ENCODE measurements at places on chromosomes 12 and 14.

DNA sequence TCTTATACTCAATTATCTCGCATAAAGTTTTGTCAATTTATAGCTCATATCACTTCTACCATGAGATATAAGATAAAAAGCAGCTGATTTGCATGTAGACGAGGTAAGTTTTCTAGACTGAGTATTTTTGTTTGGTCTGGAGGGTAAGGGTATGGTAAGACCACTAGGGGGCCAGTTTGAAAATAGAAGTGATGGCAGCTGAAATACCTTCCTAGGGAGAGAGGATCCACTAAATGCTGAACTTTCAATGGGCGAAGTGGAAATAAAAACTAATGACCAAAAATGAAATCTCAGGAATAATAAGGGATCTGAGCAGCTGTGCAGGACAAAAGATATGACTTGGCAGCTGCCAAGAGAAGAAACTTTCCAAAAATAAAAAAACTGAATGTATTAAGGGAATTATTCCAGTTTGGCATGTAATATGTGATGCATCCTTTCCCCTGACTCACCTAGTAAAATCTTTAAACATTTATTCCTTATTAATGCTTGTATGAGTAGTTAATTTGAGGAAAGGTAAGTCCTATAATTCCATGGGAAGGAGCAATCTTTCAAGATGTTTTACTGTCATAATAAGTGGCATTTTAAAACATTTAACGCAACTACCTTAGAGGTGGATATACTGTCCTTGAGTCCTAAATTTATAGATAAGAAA, 754.5 kb downstream of the C12orf50 start:
- no peak for DNase-seq

- no peak for DNase-seq
Measured at GRCh38 chr12:90924406-90924805, 30.6 kb downstream of the CCER1 start.

DNA sequence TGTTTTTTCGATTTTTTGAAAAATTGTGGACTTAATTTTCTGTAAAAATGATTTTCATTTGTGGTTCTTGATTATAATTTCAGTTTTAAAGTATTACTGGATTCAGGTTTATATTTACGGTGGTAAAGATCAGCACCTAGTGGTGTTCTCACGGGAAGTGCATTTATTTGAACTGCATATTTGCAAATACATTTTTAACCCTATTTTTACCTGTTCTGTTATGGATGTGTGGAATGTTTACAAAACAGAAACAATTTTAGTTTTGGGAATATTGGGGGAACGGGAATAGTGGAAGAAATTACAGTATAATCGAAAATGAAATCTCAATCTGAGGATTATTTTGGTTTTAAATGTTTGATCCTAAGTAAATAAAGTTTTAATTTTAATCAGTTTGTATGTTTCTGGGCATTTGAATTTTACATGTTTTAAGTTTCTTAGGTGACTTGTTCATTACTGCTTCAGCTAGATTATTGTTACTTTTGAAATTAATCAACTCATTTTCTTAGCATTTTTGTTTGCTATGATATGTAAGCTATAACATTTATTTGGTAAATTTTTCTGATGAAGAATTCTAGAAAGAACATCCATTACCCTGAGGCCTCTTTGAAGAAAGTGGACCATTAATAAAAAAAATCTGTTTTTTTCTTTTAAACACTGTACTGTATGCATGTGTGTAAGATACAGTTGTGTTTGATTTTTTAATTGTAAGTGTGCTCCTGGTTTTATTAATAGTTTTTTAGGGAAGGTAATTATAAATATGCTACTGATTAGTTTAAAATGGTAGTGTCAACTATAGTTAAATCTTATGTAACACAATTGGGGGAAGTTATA, 942 bp downstream of the ATF7IP start:
- no peak for DNase-seq

DNA sequence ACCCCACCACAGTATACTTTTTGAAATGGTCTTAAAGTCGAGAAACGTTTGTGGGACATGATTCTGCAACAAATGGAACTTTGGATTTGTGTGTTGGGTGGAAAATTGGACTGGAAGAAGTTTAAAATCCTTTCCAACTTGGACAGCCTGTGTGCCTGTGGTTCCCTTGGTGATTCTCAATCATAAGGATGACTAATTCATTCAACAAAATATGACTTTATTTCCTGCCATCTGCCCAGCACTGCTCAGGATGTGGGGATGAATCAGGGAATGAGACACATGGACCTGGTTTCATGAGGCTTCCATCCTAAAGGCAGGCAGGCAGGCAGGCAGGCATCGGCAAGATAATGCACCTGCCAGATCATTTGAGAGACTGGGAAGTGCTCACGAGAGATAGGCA, 57.3 kb upstream of the TMEM132D start:
- DNase-seq, result no peak

GRCh38 chr12:115155665-115156645, 472.0 kb upstream of the TBX3 start:
- DNase-seq, result peak; percentile 86

DNA sequence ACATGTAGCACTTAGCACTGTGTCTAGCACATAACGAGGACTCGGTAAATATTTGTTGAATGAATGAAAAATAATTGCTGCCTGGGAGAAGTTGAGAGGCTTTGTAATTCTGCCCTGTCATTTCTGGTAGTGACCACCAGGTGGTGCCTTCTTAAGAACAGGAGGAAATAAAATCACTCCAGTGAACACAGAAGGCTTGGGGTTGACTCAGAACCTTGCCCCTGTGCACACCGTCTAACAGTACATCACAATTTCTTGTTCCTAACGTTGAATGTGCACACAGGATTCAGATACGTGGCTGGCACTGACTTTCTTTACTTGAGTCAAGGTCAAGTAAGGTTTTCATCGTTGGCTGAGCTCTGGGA, 91.8 kb downstream of the RGS6 start:
- no peak for DNase-seq

DNA sequence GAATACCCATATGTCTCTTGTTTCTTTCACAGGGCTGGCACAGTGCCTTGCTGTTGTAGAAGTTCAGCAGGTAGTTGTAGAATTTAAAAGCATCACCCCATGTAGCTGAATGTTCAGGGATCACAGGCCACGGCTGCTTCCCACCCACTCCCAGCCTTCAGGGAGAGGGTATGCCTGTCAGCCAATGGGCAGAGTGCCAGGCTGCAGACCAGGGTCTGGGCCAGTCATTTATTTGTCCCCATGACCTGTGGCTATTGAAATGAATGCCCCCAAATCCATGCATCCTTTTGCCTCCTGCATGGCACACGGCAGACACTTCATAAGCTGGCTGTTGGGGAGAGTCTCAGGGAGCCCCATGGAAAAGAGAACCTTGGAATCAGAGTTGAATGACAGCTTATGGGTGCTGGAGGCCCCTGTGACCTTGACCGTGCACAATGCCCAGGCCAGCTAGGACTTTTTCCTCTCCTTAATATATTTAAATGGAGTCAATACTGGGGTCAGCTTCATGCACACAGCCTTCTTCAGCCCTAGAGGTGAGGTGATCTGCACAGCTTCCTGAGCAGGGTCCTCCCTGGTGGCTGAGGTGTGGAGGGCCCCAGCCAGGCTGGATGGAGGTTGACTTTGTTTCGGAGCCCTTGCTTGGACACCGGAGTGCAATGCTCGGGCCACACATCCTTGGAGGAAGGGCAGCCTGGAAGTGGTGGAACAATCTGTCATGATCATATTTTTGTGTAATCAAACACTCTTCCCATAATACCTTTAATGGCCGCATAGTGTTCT, 45.3 kb downstream of the PRMT8 start:
- DNase-seq, result no peak

GRCh38 chr14:65879248-65880009, 466.9 kb downstream of the FUT8 start:
- peak; percentile 73 for DNase-seq

- no peak for DNase-seq
Measured at GRCh38 chr12:46131732-46132469, 136.9 kb downstream of the SLC38A1 start.

- no peak for DNase-seq
Measured at GRCh38 chr14:100405760-100406455, 82.8 kb downstream of the SLC25A47 start.

DNA sequence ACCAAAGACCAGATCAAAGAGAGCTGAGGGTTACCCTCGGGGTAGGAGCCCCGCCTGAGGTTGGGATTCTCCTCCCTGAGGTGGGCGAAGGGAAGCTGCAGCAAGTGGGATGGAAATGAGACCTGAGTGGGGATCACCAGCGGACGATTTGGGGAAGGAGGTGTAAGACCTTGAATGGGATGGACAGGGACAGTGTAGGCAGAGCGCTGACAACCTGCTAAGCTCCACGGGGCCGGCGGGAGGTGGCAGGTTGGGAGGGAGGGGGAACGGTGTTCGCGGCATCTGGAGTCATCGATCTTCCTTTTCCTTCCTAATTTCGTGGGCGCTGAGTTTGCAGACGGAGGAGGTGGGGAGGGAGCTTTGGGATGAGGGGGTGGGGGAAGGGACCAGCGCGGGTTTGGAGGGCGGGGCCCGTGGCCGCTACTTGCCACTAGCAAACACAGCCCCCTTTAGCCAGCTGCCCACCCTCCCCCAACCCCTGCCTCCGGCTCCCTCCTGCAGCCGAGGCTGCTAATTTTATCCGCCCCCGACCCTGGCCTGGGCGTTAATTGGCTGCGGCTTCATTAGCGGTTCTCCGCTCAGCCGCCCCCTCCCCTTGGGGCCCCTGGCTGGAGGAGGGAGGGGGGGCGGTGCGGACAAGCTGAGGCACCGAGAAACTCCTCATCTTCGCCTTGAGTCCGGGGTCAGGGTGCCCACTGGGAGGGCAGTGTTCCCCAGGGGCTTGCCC, 2.8 kb upstream of the SHMT2 start:
- DNase-seq, result no peak

GRCh38 chr12:120798696-120799095, 73.1 kb downstream of the ACADS start:
- DNase-seq, result no peak

GRCh38 chr12:22334410-22335100, at the start of gene ST8SIA1:
Gene ST8SIA1 (minus strand): TSS chr12:22334707. CDS start chr12:22334232, 475 bp downstream.
- no peak for DNase-seq

DNA sequence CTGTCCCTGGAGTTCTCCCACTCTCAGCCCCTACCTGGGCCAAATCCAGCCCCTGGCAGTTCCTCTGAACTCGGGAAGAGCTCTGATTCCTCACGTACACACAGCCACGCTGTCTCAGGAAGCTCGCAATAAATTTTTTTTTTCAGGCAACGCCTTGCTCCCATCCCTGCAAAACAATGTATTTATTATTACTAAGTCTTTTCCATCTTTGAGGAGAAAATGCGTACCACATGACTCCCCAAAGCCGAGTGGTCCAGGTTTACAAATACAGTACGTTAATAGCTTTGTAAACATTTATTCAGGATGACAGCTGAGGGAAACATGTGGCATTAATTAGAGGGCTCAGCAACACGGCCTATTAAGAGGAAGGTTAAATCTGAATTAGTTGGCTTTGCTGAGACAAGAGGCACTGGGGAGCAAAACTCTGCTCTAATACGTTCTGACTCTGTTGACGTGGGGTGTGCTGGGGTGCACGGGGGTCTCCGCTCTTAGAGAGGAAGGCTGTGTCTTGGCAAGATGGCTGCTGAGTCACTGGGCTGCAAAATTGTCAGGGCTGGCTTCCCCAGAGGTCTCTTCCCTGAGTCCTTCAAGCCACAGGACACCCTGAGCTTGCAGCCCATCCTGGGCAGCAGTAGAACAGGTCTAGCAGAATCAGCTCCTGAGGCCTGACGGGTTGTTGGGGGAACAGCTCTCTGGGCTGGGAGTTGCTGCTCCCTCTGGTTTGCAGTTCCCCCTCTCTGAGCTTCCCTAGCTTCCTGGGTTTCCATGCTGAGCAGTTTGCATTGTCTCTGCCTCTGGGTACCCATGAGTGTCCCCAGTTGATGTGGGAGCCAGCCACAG, 185.2 kb upstream of the TBX3 start:
- no peak for DNase-seq

DNA sequence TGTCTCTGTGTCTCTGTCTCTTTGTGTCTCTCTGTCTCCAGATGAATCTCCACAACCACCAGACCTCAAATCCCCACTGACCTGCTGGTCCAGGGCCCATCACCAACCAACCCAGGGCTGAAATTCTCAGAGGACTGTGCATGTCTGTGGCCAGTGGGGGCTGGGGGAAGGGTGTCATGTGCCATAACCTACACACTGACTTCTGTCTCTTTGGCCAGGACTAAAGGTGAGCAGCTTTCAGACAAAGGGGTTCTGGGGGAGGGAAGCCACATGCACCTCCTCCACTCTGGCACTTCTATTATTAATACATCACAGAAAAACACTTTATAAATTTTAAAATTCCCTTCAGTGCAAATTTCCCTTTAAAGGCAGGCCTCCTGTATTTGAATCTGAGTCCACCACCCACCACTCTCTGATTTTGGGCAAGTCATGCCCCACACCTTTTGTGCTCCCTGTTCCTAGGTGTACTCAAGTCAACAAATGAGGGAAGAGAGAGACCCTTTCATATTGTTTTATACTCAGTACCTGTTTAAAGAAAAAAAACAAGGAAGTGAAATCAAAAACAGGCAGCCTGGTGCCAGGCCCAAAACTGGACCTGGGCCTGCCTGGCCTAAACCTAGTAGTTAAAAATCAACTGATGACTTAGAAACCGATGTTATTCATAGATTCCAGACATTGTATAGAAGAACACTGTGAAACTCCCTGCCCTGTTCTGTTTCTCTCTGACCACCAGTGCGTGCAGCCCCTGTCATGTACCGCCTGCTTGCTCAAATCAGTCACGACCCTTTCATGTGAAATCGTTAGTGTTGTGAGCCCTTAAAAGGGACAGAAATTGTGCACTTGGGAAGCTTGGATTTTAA, 80.2 kb downstream of the TUNAR start:
- DNase-seq, result no peak

DNA sequence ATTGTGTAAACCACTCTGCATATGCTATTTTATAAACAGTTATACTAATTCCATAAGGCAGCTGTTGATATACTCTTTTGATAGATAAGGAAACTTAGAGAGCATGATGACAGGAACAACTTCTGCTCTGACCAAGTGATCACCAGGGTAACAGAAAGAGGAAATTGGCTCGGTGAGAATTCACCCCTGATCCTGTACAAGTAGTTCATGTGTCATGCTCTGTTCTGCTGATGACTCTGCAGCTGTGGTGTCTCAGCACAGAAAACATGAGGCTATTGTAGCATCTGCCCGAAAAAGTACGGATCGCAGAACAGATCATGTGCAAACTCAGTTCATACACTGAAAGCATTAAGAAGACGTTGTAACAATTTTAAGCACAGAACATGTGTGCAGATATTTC, 345.0 kb downstream of the LRIG3 start:
- peak; percentile 65 for DNase-seq

- DNase-seq, result no peak
Measured at GRCh38 chr12:442235-442884, 17.4 kb upstream of the B4GALNT3 start.

DNA sequence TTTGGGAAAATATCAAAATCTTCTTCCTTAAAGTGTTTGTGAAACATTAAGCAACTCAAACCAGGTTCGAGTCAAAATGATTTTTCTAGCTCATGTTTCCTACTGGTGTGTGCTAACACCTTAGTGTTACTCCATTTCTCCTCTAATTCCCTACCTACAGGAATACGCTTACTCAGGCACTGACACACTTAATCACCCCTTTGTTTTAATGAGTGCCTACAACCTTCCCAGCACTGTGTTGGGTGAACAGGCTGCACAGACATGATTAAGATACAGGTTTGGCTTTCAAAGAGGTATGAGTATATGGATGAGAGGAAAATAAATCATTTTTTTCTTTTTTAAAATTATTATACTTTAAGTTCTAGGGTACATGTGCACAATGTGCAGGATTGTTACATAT, 15.6 kb upstream of the PZP start:
- DNase-seq, result no peak

- peak; percentile 52 for DNase-seq
Measured at GRCh38 chr12:123269395-123269892, 2.2 kb downstream of the CDK2AP1 start.
